ENCODE measurements at places on chromosomes 11 and 22.

- no peak for DNase-seq
Observed at GRCh38 chr11:72379384-72380131, 54.8 kb downstream of the CLPB start.

DNA sequence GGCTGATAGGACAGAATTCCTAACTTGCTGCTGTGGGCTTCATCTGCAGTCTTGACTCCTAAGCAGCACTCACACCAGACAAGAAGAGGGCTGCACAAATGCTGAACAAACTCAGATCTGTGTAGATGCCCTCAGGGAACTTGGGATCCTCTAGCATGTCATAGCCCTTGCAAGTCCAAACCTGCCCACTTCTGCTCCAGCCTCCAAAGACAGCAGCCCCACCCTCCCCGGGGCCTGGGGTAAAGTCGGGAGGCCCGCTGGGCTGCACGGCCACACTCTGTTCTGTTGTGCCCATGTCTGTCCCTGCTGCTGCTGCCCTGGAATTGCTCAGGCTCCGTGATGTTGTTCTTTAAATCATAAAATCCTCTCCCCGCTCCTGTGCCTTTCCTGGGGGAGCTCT is 28.3 kb downstream of the DRD2 start:
- DNase-seq, result no peak

DNA sequence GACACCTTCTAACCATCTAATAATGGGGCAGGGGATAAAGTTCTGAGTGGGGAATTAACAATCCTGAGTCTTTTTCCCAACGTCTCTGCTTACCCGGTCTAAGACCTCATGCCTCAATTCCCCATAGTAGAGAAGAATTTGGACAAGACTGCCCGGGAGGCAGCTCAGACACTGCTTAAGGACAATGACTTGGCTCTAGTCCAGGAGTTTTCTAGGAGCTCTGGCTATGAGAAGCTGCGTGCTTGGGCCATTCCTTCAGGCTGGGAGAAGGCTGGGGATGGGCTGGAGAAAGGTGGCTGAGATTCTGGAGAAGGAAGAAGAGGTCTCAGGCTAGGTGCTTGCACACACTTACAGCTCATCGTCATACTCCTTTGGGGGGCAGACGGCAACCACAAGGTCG is 19.8 kb upstream of the ABCC8 start:
- DNase-seq, result no peak

- DNase-seq, result no peak
Observed at GRCh38 chr11:97963528-97964331, 1057.0 kb upstream of the CNTN5 start.

DNA sequence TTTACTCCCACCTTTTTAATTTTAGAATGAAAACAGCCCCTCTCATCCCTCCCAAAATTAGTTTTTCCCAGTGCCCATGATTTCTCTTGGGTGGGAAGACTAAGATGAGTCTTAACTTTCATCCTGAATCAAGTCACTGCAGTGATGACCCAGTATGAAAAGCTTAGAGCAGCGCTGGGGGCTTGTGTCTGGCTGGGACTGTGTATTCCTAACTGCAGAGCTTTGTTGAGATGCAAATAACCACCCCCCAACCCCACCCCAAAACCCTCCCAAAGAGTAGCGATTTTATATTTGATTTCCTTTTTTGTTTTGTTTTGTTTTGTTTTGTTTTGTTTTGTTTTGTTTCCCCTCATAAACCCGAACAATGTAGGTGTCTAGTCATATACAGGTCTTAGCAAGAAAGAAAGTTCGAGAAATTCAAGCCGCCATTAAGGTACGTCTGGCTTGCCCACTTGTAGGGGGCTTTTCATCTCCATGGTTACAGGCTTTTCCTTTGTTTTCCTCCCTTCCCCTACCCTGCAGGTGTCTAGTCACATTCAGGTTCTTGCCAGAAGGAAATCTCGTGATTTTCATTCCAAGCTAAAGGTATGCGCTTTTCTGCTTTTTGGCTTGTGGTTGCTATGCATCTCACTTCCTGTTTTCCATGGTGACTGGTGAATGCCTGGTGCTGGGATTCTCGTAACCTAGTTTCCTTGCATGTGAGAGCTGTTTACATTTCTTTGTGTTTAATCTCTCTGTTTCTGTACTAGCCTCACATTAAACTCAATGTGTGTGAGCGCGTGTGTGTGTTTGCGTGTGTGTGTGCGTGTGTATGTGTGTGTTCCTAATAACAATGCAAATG is 144.6 kb upstream of the RASSF10 start:
- no peak for DNase-seq

GRCh38 chr11:46698597-46698996 is 1.8 kb downstream of the ARHGAP1 start:
- DNase-seq, result no peak

- DNase-seq, result no peak
Observed at GRCh38 chr11:100827934-100828661, 141.0 kb downstream of the ARHGAP42 start.

DNA sequence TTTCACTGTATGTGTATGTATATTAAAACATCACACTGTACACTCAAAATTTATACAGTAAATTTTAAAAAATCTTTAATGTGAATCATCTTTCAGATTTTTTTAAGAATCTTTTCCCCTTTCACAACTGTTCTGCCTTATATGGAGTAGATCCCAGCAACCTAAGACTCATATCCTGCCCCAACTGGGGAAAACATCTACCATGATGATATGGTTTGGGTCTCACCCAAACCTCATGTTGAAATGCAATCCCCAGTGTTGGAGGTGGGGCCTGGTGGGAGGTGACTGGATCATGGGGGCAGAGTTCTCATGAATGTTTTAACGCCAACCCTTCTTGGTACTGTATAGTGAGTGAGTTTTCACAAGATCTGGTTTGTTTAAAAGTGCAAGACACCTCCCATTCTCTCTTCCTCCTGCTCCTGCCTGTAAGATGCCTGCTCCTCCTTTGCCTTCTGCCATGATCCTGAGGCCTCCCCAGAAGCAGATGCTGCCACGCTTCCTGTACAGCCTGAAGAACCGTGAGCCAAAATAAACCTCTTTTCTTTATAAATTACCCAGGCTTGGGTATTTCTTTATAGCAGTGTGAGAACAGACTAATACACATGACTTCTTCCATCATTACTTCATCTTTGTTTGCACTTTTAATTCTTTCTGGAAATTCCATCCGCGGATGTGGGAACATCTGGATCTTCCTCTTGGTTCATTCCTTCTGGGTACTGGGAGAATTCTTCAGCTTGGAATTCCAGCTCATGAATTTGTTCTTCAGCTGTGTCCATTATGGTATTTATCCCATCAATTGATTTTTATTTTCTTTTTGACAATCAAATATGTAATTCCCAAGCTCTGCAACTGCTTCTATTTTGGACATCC is 36.9 kb downstream of the LINC01488 start:
- DNase-seq, result no peak

- DNase-seq, result no peak
Observed at GRCh38 chr11:96664110-96664509, 274.3 kb downstream of the JRKL start.

DNA sequence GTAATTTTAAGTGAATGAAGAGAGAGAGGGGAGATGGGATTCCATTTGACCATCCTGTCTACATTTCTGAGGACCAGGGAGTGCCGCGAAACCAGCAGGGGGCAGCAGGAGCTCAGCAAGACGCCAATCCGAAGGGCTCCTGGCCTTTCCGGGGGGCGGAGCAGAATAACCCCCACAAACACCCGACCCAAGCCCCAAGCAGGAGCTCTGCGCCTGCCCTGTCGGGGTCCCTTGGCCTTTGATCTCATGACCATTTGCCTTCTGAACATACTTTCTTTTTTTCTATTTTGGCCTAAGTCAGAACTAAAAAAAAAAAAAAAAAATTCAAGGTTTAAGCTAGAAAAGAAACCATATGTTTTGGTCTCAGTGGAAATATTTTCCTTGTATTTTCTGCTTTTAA is 21.9 kb upstream of the SCN2B start:
- peak; percentile 83 for DNase-seq

GRCh38 chr11:34358258-34358727 is 483 bp upstream of the ABTB2 start:
- no peak for DNase-seq

GRCh38 chr11:62892077-62892922 is 11.6 kb downstream of the SLC3A2 start:
- DNase-seq, result no peak

DNA sequence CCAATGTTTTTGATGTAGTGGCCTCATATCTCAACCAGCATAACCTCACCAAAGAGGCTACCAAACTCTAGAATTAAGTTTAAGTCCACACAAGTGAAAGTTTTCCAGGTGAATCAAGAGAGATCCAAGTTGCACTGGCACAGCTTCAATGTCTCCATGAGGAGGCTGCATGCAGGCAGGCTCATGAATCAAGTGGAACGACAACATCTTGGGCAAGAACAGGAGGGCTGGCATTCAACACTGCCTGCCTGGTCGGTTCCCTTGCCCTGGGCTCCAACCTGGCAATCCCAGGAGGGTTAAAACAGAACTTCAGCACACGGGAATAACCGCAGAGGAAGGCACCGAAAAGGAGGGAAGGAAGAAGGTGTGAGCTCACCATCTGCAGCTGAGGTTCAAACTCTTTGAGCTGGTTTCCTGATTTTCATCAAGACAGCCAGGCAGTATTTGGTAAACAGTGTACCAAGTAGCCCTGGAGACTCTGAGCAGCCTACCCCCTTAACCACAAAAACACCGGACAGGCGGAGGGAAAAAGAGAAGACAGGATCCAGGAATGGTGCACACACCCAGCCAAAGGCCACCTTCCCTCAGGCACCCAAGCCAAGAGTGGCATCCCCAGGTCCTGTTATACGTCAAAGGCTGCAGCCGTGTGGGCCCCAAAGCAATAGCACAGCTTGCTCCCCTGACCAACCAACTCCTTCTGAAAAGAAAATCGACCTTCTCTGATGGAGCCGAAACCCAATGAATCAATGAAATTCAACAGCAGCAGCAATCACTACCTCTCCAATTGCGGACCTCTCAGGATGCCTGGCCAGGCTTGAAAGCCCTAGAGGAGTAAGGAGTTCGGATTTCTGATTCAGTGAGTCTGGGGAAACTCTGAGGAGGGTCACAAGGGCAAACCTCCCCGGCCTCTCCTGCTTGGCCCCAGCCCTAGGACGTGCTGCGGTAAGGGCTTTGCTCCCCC is 1.3 kb downstream of the PACSIN2 start:
- DNase-seq, result no peak

- no peak for DNase-seq
Observed at GRCh38 chr11:78855116-78855515, 280.5 kb upstream of the NARS2 start.

GRCh38 chr11:111729071-111729830 is 36.9 kb downstream of the PPP2R1B start:
- DNase-seq, result no peak

DNA sequence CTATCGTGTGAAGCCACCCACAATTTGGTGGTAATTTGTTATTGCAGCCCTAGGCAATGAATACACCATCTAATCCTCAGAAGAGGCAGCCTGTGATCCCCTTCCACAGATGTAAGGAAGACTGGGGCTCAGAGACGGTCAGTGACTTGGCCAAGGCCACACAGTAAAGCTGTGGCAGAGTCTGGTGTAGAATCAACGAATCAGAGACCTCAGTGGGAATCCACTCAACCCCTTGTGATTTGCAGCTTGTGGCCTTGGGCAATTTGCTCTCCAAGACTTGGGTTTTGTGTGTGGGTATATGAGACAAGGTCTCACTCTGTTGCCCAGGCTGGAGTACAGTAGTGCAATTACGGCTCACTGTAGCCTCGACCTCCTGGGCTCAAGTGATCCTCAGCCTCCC is 1.9 kb downstream of the LGALS2 start:
- no peak for DNase-seq

DNA sequence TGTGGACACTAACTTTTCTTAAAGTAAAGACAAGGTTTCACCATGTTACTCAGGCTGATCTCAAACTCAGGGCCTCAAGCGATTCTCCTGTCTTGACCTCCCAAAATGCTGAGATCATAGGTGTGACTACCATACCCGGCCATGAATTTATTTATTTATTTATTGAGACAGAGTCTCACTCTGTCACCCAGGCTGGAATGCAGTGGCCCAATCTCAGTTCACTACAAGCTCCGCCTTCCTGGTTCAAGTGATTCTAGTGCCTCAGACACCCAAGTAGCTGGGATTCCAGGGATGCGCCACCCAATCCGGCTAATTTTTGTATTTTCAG is 29.7 kb upstream of the PCF11 start:
- no peak for DNase-seq

GRCh38 chr11:126645186-126645585 is 289.7 kb downstream of the ST3GAL4 start:
- no peak for DNase-seq

DNA sequence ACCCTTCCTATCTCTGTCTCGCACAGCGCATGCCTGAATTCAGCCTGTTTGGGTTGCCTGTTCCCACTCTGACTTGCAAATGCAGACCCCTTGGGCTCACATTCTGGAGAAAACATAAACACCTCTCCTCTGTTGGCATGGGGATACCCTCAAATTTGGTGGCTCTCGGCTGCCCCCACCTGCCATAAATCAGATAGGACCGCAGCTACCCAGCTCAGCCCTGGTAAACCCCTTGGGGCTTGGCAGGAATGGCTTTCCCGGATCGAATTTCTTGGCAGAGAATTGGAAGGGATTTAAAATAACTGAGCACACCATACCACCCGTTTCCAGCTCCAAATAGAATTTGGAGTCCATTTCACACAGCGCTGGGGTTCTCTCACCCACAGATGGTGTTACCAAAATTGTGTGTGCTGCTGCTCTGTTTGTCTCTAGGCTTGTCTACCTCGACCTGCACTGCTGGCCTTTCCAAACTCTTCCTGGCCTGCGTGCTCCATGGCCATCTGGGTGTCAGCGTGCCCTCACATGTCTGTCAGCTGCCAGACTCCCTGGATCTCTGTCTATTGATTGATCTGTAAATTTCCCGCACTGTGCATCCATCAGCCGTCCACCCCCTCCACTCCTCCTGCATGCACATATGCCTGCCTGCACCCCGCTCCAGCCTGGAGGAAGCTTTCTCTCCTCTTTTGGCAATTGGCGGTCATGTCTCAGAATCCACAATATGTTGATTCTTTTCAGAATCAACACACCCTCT is 134.0 kb downstream of the NTM start:
- DNase-seq, result no peak

DNA sequence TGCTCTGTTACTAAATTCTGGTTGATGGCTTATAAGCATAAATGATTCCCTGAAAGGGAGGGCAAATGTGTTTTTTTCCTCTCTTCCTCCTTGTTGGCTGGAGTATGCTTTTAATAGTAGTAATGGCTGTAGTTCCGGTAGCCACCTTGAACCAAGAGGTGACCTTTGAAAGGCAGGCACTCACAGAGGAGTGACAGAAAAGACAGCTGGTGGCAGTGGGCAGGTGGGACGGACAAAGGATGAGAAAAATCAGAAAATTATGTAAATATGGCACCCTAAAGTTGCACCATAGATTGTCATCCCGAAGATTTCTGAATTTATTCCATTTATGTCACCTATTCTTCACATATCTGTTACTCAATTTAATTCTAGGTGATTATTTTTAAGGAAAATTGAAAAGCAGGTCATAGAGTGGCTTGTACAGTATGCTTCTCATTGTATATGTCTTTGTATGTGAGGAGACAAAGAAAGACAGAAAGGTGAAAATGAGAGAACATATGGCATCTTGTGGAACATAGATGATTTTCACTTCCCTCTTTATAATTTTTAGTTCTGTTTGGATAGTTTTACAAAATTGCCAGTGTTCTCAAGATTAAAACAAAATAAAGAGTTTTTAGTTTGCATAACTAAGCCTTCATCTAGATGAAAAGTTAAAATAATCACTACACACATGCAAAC is 17.0 kb downstream of the CASP12 start:
- no peak for DNase-seq

All from CD4-positive, alpha-beta T cell treated with Interferon alpha-2 for 1 hour (primary cell).